Activated gamma-delta T cell treated with Interleukin-2 at 50 U/mL for 16 hours (primary cell): ENCODE measurements at places on chromosomes 16 and 17.

GRCh38 chr16:81607805-81608522, 163.4 kb downstream of the CMIP start:
- DNase-seq = no peak

DNA sequence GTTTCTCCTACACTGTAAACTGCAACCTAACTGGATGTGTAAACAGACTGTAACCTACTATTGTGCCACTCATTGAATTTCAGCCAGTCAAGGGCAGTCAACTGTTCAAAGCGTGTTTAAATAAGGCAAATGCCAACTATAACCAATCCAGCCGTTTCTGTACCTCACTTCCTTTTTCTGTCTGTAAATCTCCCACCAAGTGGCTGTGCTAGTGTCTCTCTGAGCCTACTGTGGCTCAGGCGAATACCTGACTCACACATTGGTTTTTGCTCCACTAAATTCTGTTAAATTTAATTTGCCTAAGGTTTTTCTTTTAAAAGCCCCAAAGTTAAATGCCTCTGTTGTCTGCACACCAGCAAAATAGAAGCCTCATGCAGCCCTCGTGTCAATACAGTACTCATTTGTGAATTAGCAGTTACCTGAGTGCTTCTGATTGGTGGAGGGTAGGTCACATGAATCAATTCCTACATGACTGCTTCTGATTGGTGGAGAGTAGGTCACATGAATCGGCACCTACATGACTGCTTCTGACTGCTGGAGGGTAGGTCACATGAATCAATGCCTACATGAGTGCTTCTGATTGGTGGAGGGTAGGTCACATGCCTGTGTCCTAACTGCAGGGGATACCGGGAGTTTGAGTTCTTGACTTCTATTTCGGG, 31.1 kb upstream of the CCR7 start:
- DNase-seq = no peak

DNA sequence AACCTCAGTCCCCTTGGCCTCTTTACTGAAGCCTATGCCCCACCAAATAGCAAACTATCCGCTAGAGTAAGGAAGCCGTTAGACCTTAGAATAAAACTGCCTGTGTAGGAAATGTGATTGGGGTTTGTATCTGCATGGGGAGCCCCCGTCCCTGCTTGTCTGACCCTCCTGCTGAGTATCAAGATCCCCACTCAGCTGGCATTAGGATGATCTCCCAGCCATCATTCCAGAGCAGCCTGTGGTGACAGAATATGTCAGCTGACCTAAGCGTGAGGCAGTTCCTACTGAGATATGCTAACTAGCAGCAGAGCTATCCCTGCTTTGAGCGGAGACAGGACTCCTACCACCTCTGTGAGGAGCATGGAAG, 645 bp upstream of the GFOD2 start:
- no peak for DNase-seq

- no peak for DNase-seq
Measured at GRCh38 chr16:57380671-57381462, 8.6 kb downstream of the CX3CL1 start.

- DNase-seq = no peak
Measured at GRCh38 chr16:1053121-1053521, 19.4 kb upstream of the SSTR5 start.

DNA sequence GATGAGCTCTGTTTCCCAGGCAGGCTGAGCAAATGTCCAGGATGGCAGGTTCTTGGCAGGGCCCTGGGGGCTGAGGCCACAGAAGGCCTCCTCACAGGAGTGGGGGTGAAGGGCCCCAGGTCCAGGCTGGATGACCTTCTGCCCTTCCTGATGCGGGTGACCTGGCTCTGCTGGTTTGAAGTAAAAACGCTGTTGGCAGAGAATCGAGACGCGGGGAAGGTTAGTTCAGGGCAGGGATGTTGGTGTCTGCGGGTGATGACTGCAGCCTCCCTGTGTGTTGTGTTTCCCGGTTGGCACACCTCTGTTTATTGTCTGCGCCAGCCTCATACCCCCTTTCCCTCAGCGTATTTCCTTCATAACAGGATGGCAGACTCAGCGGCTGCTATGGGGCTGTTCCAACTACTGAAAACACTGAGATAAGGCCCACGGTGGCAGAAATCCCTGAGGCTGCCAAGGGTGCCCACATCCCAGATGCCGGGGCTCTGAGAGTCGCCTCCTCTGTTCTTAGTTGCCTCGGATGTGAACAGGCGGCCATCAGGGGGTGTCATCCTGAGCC, 104.6 kb downstream of the METRNL start:
- DNase-seq = no peak

DNA sequence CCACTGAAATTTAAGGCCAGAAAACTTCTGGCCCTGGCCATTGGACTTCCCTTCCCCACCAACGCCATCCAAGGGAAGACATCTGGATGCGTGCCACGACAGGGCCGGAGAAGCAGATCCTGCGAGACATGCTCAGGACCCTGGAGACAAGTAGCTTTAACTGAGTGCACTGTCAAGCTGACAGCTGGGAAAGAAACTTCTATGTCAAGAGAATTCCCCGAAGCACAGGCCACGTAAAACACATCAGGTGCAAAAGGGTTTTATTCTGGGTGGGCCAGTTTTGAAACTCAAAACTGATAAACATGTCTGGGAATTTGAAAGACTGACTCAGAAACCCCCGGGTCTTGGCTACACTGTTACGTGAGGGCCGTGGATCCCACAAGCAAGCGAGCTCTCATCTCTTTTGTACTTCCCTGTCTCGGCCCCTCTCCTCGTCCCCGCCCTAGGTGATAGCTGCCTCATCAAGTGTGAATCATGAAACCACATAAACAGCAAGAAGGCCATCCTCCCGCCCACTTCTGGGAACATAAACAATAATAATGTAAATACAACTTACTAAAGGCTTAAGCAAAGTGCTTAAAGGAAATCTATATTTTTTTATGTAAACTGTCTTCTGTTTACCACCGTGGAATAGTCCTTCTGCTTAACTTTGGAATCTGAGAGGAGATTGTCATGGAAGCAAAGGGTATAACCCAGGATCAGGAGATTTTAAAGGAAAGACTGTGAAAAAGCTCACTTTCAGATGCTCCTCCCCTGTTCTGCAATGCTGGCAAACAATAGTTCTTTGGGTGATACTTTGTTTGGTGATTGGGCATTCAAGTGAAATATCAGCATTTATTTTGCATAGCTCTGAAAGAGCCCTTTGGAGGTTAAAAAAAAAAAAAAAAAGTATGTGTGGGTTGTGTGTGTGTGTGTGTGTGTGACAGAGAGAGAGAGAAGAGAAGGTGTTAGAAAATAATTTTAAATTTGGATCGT, 406.0 kb upstream of the MAF start:
- no peak for DNase-seq

- no peak for DNase-seq
Measured at GRCh38 chr17:36869856-36870719, 67.2 kb upstream of the LHX1 start.
